ENCODE measurements at places on chromosomes 3 and 15.

DNA sequence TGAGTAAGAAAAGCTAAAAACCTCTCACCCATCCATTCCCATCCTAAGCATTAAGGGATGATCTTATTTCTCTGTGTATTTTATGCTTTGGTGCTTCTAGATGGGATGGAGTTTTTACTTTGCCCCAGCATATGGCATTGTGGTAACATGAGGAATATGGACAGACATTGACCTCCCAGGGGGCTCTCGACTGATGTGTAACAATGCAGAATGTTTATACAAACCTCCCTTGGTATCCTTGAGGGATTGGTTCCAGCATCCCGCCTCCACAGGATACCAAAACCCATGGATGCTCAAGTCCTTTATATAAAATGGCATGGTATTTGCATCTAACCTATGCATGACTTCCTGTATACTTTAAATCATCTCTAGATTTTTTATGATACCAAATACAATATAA, 21.6 kb downstream of the PDIA5 start:
- no peak for DNase-seq

DNA sequence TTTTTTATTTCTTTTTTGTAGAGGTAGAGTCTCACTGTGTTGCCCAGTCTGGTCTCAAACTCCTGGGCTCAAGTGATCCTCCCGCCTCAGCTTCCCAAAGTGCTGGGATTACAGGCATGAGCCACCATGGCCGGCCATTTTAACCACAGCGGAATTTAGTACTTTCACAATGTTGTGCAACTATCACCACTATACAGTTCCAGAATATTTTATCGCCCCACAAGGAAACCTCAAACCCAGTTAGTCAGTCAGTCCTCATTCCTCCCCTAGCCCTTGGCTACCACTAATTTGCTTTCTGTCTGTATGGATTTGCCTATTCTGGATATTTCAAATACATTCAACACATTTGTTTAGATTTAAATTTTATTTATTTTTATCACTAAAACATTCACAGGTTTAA, 15.5 kb upstream of the HOMER2 start:
- DNase-seq: no peak

- no peak for DNase-seq
These were observed 80.6 kb downstream of the MFSD1 start for GRCh38 chr3:158882445-158882844.

GRCh38 chr3:115968871-115969270, 345.6 kb downstream of the GAP43 start:
- no peak for DNase-seq

DNA sequence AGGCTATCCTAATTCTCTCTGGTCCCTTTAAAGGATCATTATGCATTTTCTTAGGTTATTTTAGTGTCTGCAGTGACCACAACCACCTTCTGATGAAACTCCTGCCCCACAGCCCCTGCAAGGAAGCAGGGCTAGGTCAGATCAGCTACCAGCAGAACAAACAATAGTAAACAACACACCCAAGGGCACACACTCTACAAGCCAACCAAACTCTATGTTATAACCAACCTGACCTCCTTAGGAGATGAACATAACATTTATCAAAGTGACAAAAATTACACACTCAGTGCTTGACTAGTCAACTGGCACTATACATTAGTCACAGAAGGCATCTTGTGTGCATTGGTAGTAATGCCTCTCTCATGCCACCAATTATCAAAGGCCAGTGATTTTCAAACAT, 17.3 kb downstream of the DENND6A start:
- DNase-seq: no peak

GRCh38 chr3:194103983-194104751, 31.8 kb upstream of the HES1 start:
- no peak for DNase-seq

- DNase-seq: no peak
These were observed 72.1 kb downstream of the TLE3 start for GRCh38 chr15:70025413-70026296.

GRCh38 chr3:29919571-29919970, 638.7 kb downstream of the RBMS3 start:
- no peak for DNase-seq

DNA sequence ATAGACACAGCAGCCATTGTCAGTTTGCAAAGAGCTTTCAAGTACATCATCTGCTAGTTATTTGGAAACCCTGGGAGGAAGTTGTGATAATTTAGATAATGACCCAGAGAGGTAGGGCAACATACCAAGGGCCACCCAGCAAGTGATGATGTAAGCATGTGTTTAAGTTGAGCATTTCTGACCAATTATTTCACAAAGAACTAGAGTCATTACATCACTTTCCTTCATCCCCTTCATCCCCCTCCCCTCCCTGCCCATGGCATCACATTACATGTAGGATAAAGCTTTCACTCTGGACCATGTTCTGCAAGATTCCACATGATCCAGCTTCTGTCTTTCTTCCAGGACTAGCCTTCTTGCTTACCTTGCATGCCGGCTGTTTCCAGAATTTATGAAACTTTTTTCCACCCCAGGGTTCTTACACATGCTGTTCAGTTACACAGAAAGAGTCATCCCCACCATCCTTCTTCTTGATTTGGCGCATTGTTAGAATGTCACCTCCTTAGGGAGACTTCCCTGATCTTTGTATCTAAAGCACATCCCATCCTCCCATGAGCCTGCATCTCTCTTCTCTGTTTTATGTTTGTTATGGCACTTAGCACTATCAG, 71.3 kb downstream of the PTPRG start:
- no peak for DNase-seq

DNA sequence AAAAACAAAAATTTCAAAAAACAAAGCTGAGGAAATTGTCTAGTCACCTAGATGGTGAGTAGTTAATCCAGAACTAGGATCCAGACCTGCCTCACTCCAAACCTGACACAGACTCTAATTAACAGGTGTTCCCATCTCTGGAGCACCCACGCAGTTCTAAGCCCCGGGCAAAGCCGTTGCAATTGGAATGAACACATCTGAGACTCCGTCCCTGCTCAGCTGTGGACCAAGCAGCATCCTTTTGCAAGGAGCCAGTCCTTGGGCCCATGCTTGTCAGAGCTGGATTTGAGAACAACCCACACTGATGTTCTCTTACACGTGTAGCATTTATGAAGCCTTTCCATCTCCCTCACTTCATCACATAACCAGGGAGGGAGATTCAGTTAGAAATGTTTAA, 54.8 kb downstream of the LMCD1 start:
- no peak for DNase-seq

DNA sequence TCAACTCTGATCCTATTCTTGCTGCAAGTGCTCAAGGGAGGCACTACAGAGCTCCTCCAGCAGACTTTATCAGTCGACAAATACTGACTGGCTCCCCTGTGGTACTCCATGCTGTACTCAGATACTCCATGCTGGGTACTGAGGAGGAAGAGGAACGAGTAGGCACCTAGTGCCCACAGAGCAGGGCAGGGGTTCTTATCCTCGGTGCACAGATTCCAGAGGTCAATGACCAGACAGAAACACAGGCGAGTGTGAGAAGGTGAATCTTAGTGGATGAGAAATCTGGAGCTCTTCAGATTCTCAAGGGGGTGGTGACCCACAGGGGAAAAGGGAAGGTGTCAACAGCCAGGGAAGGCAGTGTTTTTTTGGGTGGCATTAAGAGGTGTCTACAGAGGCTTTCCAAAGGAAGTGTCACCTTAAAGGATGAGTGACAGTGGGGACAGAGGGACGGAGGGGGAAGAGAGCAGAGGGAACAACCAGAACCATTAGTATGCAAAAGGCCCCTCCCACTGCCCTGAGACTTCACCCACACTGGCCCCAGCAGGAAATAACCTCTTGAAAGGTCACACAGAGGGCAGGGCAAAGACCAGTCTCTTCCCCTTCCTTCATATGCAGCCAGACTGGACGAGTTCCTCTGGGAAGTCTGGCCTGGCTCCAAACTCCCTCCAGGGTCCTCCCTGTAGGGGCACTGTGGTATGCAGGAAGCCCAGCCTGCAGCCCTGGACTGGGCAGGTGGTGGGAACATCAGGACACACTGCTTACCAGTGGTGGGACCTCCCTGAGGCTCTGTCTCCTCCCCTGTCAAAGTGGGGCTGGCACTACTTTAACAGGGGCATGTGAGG, 27.5 kb downstream of the CCDC12 start:
- peak; percentile 48 for DNase-seq

DNA sequence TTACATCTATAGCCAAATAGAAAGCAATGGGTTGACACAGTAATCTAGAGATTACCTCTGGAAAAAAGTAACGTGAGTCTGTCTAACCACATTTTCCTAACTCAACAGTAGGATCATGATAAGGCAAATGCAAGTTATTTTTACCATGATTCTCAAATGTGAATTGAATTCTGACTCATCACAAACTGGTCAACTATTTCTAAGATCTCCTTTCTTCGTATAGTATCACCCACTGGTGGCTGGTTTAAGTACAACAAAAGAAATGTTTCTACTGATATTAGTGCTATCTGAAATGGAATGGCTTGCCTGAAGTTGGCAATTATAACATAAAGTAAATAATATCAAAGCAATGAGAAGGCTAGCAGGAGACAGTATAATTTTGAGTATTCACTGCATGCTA, 102.2 kb downstream of the ABI3BP start:
- DNase-seq: no peak

DNA sequence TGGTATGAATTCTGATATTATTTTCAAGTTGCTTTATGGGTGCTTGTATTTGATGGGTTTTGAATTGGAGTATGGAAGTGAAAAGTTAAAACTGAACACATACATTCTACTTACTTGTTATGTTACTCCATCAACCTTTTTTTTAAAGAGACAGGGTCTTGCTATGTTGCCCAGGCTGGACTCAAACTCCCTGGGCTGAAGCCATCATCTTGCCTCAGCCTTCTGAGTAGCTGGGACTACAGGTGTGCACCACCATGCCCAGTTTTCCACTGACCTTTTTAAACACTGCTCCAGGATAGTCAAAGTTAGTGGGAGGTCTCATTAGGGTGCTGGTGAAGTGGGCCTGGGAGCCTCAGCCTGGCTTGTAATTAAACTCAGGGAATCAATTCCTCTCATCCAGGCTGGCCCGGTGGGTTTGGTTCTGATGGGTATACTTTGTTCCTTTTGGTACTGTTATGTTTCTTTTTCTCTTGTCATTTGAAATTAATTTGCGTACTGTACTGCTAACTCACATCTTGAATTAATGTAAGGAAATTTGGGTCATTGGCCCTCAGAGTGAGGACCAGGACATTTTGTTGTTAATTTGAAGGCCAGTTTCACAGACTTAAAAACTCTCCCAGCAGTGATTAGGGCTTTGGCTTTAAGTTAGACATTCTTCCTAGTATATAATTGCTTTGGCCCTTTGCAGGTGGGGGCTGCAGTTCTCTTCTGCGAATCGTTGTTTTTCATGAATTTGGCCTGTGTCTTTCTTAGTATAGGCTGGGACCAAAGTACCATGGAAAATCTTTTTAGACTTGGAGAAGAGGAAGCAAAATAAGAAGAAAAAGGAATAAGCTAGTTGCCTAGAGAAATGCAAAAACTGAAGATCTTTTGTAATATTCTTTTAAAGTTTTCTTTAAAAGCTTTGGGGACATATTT, 66.9 kb downstream of the FNDC3B start:
- no peak for DNase-seq

GRCh38 chr3:53287131-53287629, 31.4 kb upstream of the TKT start:
- no peak for DNase-seq

DNA sequence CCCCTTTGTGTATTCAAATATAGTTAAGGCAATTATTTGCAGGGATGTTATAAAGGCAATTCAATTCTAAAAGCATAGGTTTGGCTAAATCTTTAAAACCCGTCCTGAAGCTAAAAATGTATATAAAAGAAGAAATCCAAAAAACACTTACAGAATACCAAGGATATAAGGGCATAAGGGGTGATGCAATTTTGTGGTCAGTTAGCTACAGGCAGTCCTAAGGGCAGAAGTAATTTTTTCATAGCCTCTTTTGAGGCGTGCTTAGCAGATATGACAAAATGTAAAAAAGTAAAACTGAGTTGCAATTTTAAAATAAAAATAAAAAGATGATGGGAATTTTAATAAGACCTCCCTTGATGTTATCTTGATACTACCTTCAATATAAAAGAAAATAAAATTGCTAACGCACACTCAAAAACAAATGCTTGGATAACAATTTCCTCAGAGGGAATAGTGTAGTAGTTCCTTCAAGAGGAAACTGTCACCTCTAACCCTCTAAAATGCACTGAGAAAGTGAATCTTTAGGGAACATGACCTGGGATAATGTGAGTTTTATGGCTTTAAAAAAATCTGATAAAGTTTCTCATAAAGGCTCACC, 104.2 kb downstream of the MYH15 start:
- no peak for DNase-seq

DNA sequence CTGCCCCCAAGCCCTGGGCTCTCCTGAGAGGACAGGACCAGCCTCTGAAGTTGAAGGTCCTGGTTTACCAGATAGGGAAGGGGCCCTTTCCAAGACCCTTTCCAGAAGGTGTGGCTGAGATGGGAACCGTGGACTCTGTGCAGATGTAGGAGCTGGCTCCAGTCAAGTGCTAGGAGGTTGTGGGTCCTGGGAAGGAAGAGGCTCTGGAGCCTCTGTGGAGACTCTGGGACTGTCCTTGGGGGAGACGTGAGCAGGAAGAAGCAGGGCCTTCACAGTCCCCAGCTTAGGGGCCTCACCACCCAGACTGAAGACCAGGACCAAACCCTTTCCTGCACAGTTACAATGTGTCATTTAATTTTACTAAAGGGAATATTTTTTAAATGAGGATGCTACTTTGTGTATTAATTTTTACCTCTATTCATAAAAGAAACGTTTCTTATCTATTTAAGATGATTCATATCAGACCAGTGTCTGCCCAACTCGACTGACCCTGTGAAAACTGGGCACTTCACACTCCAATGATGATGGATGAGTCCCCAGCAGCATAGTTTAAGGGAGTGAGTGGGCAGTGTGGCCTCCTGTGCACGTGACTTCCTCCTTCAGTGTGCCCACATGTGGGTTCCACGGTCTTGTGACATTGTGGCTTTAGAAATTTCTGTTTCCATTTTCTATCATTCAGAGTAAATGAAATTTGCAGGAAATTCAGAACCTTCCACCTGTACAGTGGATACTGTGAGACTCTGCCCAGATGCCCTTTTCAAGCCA, 10.9 kb downstream of the CCR5AS start:
- DNase-seq: no peak

DNA sequence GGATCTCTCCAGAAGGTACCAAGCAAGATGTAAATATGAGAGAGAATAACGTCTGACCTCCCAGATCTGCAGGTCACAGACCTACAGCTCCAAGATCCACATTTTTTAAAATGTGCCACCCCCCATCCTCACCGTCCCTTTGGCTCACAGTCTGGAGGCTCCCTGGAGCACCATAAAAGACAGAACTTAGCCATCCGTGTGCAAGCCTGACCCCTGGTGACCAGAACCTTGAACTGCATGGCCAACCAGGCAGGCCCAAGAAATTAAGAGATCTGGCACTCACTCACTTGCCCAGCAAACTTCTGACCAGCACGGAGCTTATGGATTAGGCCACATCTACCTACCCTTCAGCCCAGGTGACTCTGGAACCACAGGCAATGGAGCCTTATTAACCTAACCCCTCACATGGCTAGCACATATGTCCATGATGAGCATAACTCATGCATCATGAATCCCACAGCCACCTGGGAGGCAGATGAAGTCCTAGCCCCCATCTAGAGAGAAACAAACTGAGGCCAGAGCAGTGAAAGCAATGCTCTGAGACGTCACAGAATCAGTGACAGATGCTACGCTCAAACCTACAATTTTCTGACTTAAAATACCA, 275.3 kb downstream of the UACA start:
- peak; percentile 69 for DNase-seq

- DNase-seq: no peak
These were observed 184.2 kb downstream of the NR2F2 start for GRCh38 chr15:96514607-96515285.
